Fibroblast of skin of scalp (primary cell): ENCODE measurements at places on chromosomes 4 and X.

DNA sequence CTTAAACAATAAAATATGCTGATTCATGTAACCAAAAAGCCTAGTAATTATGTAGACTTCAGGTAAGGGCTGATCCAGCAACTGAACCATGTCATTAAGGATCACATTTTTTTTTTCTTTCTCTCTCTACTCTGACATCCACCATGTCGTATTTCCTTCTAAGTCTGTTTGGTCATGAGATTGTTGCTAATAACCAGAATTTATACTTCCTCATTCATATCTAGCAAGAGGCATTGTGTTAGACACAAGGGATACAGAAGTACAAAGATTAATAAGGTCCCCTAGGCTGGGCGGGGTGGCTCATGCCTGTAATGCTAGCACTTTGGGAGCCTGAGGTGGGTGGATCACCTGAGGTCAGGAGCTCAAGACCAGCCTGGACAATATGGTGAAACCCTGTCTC, 24.1 kb downstream of the PHEX start:
- DNase-seq = no peak

DNA sequence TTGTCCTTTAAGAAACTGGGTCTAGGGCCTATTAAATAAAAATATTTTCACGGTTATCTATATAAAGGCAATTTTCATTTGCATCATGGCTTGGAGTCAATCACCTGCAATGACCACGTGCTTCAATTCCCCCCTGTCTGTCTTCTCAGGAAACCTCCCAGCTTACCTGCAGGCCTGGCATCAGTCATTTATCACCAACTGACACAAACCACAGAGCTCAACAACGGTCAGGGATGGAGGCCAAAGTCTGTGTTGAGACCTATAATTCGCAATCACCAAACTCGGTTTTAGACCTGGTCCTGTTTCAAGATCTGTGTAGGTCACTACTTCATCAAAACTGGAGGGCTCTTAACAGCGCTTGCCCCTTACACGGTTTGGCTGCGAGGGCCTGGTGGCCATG, 1.9 kb downstream of the SLC9A7 start:
- no peak for DNase-seq

DNA sequence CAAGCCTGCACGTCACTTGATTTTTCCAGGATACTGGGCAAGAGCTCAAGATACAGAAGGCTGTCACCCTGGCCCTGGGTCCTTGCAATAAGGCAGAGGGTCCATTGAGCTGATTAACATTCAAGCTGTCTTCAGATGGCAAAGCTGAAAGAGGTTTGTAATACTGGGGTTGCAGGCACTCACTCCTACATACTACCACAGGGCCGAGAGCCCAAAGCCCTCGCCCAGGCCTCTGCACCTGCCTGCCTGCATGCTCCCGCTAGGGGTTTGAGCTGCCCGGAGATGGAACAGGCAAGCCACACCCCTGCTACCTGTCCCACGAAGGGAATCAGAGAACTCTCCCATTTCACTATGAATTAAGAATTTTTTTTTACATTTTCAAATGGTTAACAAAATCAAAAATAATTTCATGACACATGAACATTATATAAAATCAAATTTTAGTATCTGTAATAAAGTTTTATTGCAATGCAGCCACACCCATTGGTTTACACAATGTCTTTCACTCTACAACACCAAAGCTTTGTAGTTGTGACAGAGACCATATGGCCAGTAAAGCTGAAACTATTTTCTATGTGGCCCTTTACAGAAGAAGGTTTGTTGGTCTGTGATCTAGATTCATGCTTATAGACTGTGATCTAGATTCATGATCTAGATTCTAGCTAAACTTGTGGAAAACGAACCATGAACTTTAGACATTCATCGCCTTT, 530.4 kb upstream of the IGFBP7 start:
- no peak for DNase-seq

DNA sequence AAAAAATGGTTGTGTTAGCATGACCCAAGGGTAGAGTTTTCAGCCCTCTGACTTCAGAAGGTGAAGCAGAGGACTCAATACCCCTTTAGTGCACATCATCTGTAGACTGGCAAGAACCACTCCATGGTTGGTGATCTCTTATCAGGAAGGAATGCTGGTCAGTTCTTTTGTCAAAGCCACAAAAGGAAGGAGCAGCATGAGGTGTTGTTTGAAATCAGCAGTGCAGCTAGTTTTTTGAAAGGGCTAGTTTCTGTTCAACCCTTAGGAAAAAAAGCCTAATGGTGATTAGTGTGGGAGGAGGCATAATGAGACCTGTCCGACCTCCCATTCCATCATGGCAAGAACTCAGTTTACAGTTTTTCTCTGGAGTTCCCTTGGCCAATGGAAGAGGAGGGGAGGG, 362.0 kb upstream of the CT83 start:
- no peak for DNase-seq

- DNase-seq = no peak
These were observed 123.7 kb downstream of the STOX2 start for GRCh38 chr4:184028561-184029374.

GRCh38 chr4:185637163-185637875, 102.0 kb upstream of the PDLIM3 start:
- DNase-seq = no peak

- DNase-seq = no peak
These were observed 79.2 kb downstream of the USP9X start for GRCh38 chrX:41164449-41164848.

GRCh38 chr4:76897536-76898384, at the start of gene SOWAHB:
TSS of gene SOWAHB (minus strand) at chr4:76898144. CDS start at chr4:76897849, 295 bp downstream.
- no peak for DNase-seq

- DNase-seq = no peak
These were observed 45.6 kb upstream of the S100G start for GRCh38 chrX:16604337-16604736.
